ENCODE measurements at places on chromosomes 4 and X.

DNA sequence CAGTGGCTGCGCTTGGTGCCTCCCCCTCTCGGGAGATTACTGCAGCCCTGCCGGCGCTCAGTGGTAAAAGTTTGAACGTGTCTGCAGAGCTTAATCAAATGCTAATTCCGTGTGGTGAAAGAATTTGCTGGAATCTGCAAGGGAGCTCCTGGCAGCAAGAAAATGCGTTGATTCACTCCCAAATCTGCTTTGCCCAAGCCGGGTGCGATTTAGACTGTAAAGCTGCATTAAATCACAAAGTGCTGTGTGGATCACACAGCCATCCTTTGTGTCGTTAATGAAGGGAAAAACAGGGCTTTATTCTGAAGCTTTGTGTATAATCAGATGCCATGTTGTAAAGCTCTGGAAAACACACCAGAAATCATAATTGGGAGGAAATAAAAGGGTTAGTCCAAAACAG, 444.1 kb downstream of the BCOR start:
- DNase-seq: no peak

- peak; percentile 83 for DNase-seq
Measured at GRCh38 chrX:136586386-136586785, 54.4 kb downstream of the VGLL1 start.

GRCh38 chrX:53262918-53263394, 18.4 kb downstream of the IQSEC2 start:
- no peak for DNase-seq

GRCh38 chr4:92600638-92601037, 296.9 kb downstream of the GRID2 start:
- no peak for DNase-seq

DNA sequence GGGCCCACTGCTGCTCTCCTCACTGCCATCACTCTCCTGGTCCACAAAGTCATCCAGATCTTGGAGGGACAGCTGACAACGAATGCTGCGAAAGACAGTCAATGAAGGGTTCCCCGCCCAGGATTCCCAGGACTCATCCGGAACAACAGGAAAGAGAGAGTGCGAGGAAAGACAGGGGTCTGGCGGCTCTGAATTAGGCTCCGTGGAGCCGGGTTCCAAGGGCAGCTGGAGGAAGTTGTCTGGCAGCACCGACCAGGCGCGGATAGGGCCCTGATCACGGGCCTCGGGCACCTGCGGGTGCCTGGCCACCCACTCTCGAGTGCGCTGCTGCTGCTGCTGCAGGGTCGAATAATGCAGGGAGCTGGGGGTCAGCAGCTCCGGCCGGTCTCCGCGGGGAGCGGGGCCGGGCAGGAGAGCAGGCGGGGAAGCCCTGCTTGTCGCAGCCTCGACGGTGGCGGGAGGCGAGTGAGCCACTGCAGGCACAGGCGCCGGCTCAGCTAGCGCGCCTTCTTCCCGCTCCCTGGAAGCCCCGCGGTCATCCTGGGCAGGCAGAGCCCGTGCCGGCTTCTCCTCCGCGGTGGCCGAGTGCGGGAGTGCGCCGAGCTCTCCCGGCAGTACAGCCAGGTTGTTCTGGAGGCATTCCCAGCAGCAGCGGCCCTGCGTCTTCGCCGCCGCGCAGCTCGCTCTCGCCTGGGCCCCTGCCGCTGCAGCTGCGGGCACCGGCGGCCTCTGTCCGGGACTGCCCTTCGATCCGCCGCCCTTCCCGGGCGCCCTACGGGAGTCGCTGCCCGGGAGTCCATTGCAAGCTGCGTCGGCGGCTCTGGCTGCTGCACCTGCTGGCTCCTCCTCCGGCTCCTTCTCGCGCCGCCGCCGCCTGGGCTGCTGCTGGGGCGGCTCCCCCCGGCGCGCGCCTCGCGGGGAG, 1.1 kb downstream of the SOWAHB start:
- peak; percentile 35 for DNase-seq

- no peak for DNase-seq
Measured at GRCh38 chrX:19708683-19709082, 178.7 kb downstream of the SH3KBP1 start.
